ENCODE measurements at places on chromosomes 7 and 10. TPM values are rescaled to one million over a fixed set of nuclear protein-coding genes. Genes with fewer than 3 reads are reported as not detected.

GRCh38 chr10:28606568-28606967 is 70.8 kb upstream of the BAMBI start:
- H3K27ac ChIP-seq: no peak overlapping the region
- H3K36me3 ChIP-seq: no peaks in the 10 kb centered on the region
- H3K4me3 ChIP-seq: no peak overlapping the region
- no peak for DNase-seq
- H3K4me1 ChIP-seq: no peaks in the 10 kb centered on the region

- H3K36me3 ChIP-seq: peaks cover 15% of the 10 kb centered on the region
- no peaks in the 10 kb centered on the region for H3K27me3 ChIP-seq
- no peaks in the 10 kb centered on the region for H3K4me1 ChIP-seq
- no peak overlapping the region for H3K4me3 ChIP-seq
Measured at GRCh38 chr7:100023526-100023925, 8.1 kb downstream of the ZKSCAN1 start.

DNA sequence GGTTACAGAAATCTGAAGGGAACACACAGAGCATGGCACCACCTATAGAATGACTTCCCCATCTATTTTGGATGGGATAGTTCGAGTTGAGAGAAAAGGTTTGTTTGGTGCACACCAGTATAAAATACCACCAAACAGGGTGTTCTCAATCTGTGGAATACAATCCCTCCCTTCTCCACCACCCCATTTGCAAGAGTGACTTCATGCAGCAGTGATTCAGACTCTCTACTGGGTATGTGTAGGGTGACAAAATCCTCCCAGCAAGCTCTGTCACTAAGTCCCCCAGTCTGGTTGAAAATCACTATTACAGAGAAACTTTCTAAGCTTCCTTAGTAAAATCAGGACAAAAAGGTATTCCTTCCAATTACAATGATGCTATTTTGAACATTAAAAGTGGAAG is 69.0 kb downstream of the ANK3 start:
- DNase-seq: no peak
- H3K27me3 ChIP-seq: no peaks in the 10 kb centered on the region
- H3K4me3 ChIP-seq: no peak overlapping the region
- no peaks in the 10 kb centered on the region for H3K4me1 ChIP-seq

DNA sequence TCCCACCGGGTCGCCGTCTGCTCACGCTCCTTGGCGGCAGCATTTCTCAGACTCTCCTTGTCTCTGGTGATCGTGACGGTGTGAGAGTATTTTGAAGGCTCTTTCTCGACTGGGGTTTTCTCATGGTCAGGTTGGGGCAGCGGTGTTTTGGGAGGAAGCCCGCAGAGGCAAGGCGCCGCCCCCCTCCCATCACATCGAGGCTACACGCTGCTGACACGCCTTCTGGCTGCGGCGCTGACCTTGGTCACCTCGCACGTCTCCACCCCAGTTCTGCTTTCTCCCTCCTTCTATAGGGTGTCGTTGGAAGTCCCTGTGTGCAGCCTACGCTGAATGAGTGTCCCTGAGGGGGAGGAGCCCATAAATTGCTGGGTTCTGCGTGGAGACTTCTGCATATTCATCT is 55.2 kb downstream of the GLRX3 start:
- DNase-seq: no peak
- H3K4me3 ChIP-seq: no peak overlapping the region
- H3K36me3 ChIP-seq: peaks cover 11% of the 10 kb centered on the region
- no peaks in the 10 kb centered on the region for H3K4me1 ChIP-seq
- H3K27ac ChIP-seq: no peak overlapping the region

- H3K4me3 ChIP-seq: no peak overlapping the region
- no peak overlapping the region for H3K27ac ChIP-seq
- H3K4me1 ChIP-seq: peaks cover 4% of the 10 kb centered on the region
- H3K27me3 ChIP-seq: no peaks in the 10 kb centered on the region
- no peak for DNase-seq
Measured at GRCh38 chr7:1645071-1645409, 25.0 kb upstream of the ELFN1 start.

OR2A1 gene
- polyA plus RNA-seq: 0.46 TPM

HOXA10 gene
- polyA plus RNA-seq: not detected

DNA sequence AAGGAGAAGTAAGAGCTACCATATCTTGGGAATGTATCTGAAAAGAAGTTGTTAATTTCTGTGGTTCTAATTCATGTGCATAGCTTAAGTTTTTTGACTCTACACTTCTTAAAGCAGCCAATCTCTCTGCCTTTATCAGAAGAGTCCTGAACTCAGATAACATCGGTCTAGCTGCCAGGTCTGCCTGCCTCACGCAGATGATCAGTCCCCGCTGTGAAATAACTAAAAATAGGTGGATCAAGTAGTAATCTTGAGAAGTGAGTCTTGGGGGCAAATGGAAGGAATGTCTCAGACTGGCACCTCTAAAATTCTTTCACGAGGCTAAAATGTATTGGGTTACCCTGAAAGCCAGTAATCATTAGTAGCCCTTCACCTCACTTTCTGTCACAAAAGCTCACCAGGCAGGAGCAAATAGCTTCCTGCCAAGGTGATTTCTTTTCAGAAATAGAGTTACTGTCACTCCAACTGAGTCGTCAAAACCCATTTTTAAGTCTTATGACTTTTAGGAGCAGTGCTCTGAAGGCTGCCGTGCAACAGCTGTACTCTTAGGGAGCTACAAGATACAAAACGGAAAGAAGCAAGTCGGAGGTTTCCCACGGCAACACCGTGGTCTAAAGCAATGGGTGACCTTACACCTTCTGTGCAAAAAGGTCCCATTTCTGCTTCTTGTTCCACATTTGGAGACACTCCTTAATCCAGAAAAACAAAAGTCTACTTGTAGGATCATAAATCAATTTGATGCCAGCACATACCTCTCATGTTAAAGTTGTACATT is 85.2 kb downstream of the ABCB5 start:
- H3K27ac ChIP-seq: no peak overlapping the region
- H3K36me3 ChIP-seq: no peaks in the 10 kb centered on the region
- no peaks in the 10 kb centered on the region for H3K4me1 ChIP-seq
- DNase-seq: no peak
- H3K27me3 ChIP-seq: no peaks in the 10 kb centered on the region

DNA sequence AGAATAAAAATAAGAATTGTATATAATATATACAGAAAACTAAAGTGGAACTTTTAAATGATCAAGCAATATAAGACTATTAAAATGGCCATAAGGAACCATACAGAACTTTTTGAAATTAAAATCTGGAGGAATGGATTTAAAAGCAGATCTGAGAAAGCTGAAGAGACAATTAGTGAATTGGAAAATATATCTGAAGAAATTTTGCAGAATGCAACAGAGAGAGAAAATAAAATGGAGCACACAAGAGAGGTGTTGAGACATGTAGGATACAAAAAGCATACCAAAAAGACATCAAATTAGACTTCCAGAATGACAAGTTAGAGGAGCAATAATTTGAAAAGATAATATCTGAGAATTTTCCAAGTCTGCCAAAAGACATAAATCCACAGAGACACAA is 169.6 kb downstream of the VTI1A start:
- H3K4me3 ChIP-seq: no peak overlapping the region
- H3K36me3 ChIP-seq: no peaks in the 10 kb centered on the region
- H3K27ac ChIP-seq: no peak overlapping the region
- H3K4me1 ChIP-seq: no peaks in the 10 kb centered on the region
- DNase-seq: no peak

DNA sequence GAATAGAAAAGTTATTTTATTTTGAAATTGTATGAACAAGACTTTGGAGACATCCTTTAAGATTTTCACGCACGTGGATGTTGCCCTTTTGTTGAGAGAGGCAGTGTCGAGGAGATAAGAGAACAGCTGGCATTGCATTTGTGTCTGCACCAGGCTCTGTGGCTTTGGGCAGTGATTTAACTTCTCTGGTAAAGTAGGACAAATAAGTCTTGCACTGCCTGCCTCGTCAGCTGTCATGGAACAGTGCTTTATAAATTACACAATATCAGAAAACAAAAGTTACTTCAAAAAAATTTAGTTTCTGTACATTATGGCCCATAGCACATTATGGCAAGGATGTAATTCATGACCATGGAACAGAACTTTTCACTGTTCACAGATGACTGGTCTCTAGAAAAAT is 20.1 kb downstream of the SNX10 start:
- no peaks in the 10 kb centered on the region for H3K27me3 ChIP-seq
- no peaks in the 10 kb centered on the region for H3K4me1 ChIP-seq
- no peak overlapping the region for H3K4me3 ChIP-seq
- DNase-seq: no peak

ARMC3 gene
- polyA plus RNA-seq: not detected

SEC23IP gene
- 42.0 TPM for polyA plus RNA-seq

- H3K27me3 ChIP-seq: no peaks in the 10 kb centered on the region
- H3K4me1 ChIP-seq: no peaks in the 10 kb centered on the region
- H3K27ac ChIP-seq: no peak overlapping the region
- H3K4me3 ChIP-seq: no peak overlapping the region
- no peak for DNase-seq
Measured at GRCh38 chr7:115059321-115059720, 137.4 kb downstream of the MDFIC start.

DNA sequence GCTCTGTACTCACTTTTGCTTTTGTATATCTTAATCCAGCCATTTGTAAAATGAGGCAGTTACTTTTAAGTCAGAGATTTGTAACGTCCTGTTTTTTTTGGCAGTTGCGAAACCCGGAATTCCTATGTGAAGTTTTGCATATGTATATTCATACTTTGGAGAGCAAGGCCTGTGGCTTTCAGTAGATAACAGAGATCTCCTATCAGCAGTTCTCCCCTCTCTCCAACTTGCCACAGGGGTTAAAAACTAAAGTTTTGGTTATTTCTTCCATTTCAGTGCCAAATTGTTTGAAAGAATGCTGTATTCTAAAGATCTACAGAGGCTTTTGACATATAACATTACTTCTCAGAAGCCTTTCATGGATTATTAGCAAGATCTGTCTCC is 102.4 kb downstream of the EXOC4 start:
- no peak for DNase-seq
- no peaks in the 10 kb centered on the region for H3K27me3 ChIP-seq
- H3K4me1 ChIP-seq: no peaks in the 10 kb centered on the region
- H3K27ac ChIP-seq: no peak overlapping the region
- H3K36me3 ChIP-seq: peaks cover 2% of the 10 kb centered on the region

ATG9B gene
- 1.6 TPM for polyA plus RNA-seq

DNA sequence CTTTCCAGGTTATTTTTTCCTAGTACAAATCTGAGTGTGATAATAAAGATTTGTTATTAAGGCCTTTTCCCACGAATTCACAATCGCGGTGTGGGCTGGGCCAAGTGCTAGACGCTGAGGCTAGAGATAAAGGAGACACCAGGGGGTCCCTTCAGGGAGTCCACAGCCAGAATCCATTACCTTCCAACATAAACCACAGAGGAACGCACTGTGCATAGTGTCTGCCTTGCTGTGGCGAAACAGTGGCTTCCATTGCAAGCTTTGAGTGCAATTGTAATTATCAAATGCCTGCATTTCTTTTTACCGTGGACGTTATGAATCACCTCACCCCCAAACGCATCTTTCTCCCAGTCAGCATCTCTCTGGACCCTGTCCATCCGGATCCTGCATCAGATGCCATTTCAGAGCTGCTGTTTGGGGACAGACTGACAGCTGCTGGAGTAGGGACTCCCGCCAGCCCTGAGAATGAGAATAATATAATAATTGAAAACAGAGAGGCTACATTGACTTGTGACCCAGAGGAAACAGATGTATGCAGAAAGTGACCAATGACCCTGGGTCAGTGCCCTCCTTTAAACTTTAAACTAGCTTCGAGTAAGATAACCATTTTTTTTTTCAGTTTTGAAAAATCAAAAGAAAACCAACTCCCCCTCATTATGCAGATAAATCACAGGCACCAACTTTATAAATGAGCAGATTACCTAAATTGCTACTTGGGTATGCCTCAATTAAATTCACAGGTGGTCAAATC is 456.2 kb upstream of the NRP1 start:
- no peak overlapping the region for H3K4me3 ChIP-seq
- H3K4me1 ChIP-seq: no peaks in the 10 kb centered on the region
- H3K27ac ChIP-seq: no peak overlapping the region

DOCK1 gene
- polyA plus RNA-seq: 16.8 TPM

DNA sequence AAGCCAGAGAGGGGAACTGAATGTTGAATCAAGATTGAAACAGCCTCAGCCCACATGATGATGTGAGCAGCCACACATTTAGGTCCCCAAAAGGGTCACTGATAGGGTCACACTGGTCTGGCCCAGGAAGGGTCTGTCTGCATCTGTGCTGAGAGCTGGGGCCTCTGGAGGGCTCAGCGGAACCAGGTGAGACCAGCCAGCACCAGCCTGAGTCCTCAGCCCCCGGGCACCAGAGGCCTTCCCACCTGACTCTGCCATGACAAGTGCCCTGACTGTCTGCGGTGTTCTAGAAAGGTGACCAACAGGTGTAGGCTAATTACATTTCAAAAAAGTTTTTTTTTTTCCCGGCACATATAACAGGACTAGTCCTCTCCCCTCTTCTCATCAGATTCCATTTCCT is 76.2 kb downstream of the WDR11 start:
- H3K4me3 ChIP-seq: no peak overlapping the region
- no peaks in the 10 kb centered on the region for H3K4me1 ChIP-seq
- no peak for DNase-seq

DNA sequence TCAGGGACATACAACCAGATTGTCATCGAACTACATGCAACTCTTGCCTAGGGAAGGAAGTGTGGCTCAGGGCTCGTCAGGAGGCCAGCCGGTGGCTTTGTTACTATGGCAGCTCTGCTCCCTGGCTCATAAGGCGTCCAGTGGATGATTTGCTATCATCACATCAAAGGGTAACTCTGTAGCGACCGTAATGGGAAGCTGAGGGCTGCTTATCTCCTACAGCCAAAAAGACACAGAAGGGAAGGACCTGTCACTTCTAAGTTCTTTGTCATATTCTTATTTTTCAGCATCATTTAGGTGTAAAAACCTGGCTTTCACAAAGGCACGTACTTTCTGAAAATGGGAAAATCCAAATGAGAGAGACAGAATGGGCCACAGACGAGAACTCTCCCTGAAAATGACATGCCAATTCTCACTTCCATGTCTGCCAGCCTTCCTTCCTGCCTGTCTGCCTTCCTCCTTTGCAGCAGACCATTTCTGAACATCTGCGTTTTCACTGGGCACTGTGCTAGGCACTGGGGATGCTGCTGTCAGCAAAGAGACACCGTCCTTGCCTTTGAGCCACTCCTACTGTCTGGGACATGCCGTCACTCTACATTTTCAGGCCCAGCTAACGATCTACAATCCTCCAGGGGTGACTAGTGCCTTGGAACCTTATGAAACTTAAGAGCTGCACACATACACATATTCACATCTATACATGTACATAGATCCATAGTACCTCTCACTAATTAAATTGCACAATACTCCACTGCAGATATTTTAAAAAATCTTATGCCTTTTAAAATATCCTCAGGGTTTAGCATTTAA is 26.9 kb downstream of the ENKUR start:
- H3K36me3 ChIP-seq: no peaks in the 10 kb centered on the region
- no peak overlapping the region for H3K27ac ChIP-seq
- no peaks in the 10 kb centered on the region for H3K27me3 ChIP-seq
- H3K4me3 ChIP-seq: no peak overlapping the region
- no peaks in the 10 kb centered on the region for H3K4me1 ChIP-seq
- DNase-seq: no peak

GRCh38 chr7:42642699-42643098 is 269.2 kb downstream of the C7orf25 start:
- H3K36me3 ChIP-seq: no peaks in the 10 kb centered on the region
- H3K4me1 ChIP-seq: no peaks in the 10 kb centered on the region
- no peak overlapping the region for H3K4me3 ChIP-seq
- no peak for DNase-seq

GRCh38 chr7:45601816-45602540 is 27.8 kb downstream of the ADCY1 start:
- H3K4me3 ChIP-seq: no peak overlapping the region
- no peaks in the 10 kb centered on the region for H3K27me3 ChIP-seq
- no peak for DNase-seq
- H3K27ac ChIP-seq: no peak overlapping the region

Measured in small intestine (tissue), 16 donors.